ENCODE measurements at places on chromosomes 16 and 17.

- DNase-seq: no peak
Observed at GRCh38 chr17:17096438-17097178, 54.4 kb downstream of the MPRIP start.

- DNase-seq: no peak
Observed at GRCh38 chr17:67712375-67712774, 5.4 kb upstream of the NOL11 start.

DNA sequence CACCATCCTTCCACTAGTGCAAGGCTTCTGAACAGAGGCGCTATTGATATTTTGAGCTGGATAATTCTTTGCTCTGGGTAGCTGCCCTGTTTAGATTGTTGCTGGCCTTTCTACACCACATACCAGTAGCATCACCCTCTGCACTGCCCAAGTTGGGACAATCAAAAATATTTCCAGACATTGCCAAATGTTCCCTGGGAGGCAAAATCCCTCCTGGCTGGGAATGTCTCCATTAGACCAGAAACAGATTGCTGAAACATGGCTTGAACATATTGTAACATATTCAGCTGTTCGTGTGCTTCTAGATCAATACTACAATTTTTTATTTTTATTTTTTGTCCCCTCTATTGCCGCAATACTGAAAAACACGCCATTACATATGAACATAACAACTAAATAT, 174.6 kb downstream of the ABCA8 start:
- DNase-seq: no peak

GRCh38 chr16:87033021-87033471, 284.1 kb downstream of the C16orf95 start:
- DNase-seq: no peak

- no peak for DNase-seq
Observed at GRCh38 chr17:37711113-37711512, 33.7 kb downstream of the HNF1B start.

Data from type B pancreatic cell (in vitro differentiated cells).